ENCODE measurements at places on chromosomes 12 and 14.

DNA sequence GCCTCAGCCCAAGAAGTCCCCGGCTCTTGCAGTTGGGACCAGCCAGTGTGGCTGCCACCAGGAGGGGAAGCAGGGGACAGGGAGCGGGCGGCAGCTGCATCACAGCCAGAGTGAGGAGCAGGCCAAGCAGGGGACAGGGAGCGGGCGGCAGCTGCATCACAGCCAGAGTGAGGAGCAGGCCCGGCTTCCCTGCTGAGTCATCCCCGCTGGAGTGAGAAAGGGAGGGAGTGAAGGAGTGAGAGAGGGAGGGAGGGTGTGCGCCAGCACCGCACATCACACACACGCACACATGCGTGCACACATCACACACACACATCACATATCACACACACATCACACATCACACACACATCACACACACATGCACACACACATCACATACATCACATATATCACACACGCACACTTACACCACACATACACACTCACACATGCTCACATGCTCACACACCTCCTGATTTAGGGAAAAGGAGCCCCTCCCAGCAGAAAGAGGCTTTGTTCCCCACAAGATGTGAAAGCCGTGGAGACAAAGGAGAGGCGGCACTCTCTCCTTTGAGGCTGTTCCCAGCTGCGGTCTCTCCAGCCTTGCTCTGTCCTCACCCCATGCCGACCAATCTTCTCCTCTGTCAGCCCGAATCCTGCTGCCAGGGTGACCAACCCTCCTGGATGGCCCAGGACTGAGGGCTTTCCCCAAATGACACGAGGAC lies 16.7 kb upstream of the ZDHHC22 start:
- DNase-seq = peak; percentile 90

- DNase-seq = no peak
These were observed 383.0 kb downstream of the LRIG3 start for GRCh38 chr12:58537278-58537677.

DNA sequence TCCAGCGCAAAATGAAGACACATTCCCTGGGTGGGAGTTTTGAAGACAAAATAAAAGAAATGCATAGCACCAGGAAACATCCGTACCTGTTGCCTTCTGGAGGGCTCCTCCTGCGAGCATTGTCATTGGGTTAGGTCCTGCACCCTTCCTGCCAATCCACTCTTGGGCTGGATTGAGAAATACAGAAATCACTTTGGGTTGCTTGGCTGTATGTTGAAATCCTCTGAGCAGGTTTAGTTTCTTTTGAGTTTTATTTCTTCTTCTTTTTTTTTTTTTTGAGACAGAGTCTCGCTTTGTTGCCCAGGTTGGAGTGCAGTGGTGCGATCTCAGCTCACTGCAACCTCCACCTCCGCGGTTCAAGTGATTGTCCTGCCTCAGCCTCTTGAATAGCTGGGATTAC lies 67.6 kb downstream of the ARF6 start:
- DNase-seq = no peak

- no peak for DNase-seq
These were observed 38.5 kb downstream of the NFKBIA start for GRCh38 chr14:35366056-35366451.

- no peak for DNase-seq
These were observed 17.6 kb downstream of the GNPTAB start for GRCh38 chr12:101813117-101813516.
